Testis (tissue), 5 donors: ENCODE measurements at places on chromosomes 6 and 20.

DNA sequence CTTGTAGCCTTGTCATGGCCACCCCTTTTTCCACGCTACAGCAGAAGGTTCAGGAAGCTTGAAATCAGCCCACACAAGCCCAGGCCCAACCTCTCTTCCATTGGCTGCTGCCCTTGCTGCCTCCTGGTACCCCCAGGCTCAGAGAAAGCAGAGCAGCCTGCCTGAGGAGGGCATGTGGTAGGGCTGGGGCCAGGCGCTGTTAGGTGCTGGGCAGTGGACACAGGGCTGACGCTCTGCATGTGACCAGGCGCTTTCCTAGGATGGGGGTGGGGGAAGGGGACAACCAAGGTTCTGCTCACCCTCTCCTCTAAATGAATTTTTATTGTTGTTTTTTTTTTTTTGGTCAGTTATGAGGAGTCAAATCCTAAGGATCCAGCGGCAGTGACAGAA lies 36.3 kb upstream of the ID1 start:
- no peaks in the 10 kb centered on the region for H3K27me3 ChIP-seq
- H3K4me1 ChIP-seq = peaks cover 9% of the 10 kb centered on the region
- H3K36me3 ChIP-seq = no peaks in the 10 kb centered on the region

- no peaks in the 10 kb centered on the region for H3K4me1 ChIP-seq
- H3K4me3 ChIP-seq = no peak overlapping the region
- no peak overlapping the region for H3K27ac ChIP-seq
- no peaks in the 10 kb centered on the region for H3K36me3 ChIP-seq
Measured at GRCh38 chr6:4923081-4923480, 80.8 kb downstream of the RPP40 start.

- DNase-seq = peak; percentile 84
- H3K4me3 ChIP-seq = peak overlapping the region; percentile 73
- peak overlapping the region; percentile 90 for H3K27ac ChIP-seq
- H3K36me3 ChIP-seq = no peaks in the 10 kb centered on the region
Measured at GRCh38 chr6:30720738-30721197, 616 bp downstream of the TUBB start.

GRCh38 chr6:127073222-127073621 lies 45.2 kb upstream of the RSPO3 start:
- H3K36me3 ChIP-seq = no peaks in the 10 kb centered on the region
- H3K4me1 ChIP-seq = no peaks in the 10 kb centered on the region
- no peaks in the 10 kb centered on the region for H3K27me3 ChIP-seq
- H3K27ac ChIP-seq = no peak overlapping the region
- DNase-seq = no peak
- H3K4me3 ChIP-seq = no peak overlapping the region

DNA sequence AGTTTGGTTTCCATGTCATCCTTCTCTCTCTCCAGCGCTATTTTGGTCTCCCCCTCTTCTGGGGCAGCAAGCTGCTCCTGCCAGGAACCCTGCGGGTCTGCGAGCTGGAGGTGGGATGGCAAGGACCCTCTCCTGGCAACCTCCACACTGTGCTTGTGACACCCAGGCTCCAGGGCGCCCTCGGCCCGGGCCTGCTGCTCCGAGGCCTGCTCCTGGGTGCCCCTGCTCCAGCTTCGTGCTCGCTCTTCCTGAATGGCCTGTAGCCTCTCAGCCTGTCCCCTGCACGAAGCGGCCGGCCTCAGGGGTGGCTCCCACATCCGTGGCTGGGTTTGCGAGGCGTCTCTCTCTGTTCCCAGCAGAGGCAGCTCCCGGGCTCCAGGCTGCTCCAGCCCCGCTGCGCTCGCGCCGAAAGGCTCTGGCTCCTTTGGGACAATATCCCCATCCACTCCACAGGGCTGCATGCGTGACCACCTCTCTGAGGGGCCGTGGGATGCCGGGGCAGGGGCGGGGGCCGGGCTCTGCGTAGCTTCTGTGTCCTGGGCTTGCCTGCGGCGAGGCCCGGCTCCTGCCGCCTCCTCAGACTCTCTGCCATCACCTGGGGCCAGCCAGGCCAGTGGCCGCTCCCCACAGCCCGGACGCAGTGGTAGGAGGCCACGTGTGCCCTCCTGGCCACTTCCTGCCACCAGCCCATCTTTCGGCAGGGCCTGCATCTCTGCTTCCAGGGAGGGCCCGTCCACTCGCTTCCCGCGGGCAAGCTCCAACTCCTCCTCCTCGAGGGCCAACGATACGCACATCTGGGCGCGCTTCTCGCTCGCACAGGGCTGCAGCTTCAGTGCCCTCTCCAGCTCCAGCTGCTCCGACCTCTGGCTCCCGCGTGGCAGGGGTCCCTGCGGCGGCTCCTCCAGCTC lies 68.9 kb downstream of the GINS1 start:
- no peak overlapping the region for H3K27ac ChIP-seq
- no peaks in the 10 kb centered on the region for H3K27me3 ChIP-seq
- no peaks in the 10 kb centered on the region for H3K36me3 ChIP-seq
- no peak for DNase-seq
- no peaks in the 10 kb centered on the region for H3K4me1 ChIP-seq

GRCh38 chr6:149895833-149896271 lies 2.1 kb downstream of the RAET1E start:
- no peak overlapping the region for H3K27ac ChIP-seq
- peaks cover 15% of the 10 kb centered on the region for H3K4me1 ChIP-seq
- no peak overlapping the region for H3K4me3 ChIP-seq
- no peaks in the 10 kb centered on the region for H3K36me3 ChIP-seq
- no peak for DNase-seq

GRCh38 chr6:130978660-130979396 lies 84.2 kb downstream of the EPB41L2 start:
- peaks cover 30% of the 10 kb centered on the region for H3K4me1 ChIP-seq
- H3K4me3 ChIP-seq = no peak overlapping the region
- peak; percentile 27 for DNase-seq
- no peaks in the 10 kb centered on the region for H3K27me3 ChIP-seq
- H3K27ac ChIP-seq = no peak overlapping the region

GRCh38 chr20:33209789-33210188 lies 7.4 kb upstream of the BPIFA3 start:
- no peaks in the 10 kb centered on the region for H3K36me3 ChIP-seq
- H3K27ac ChIP-seq = no peak overlapping the region
- peaks cover 4% of the 10 kb centered on the region for H3K4me1 ChIP-seq
- no peaks in the 10 kb centered on the region for H3K27me3 ChIP-seq
- peak; percentile 85 for DNase-seq
- no peak overlapping the region for H3K4me3 ChIP-seq

DNA sequence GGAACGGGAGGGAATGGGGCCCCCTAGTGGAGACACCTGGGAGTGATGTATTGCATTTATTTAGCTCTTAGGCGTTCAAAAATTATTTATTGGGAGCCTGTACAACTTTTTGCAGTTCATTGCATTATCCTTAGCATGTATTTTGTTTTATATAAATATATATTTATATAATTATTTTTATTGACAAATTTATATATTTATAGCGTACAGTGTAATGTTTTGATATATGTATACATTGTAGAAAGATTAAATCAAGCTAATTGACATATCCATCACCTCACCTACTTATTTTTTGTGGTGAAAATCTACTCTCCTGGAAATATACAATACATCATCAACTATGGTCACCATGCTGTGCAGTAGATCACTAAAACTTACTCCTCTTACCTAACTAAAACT lies 975 bp downstream of the SIRT5 start:
- peaks cover 9% of the 10 kb centered on the region for H3K4me1 ChIP-seq
- no peaks in the 10 kb centered on the region for H3K36me3 ChIP-seq
- no peak for DNase-seq
- H3K27ac ChIP-seq = peak overlapping the region; percentile 95
- no peaks in the 10 kb centered on the region for H3K27me3 ChIP-seq

- H3K27me3 ChIP-seq = no peaks in the 10 kb centered on the region
- DNase-seq = no peak
- H3K4me1 ChIP-seq = no peaks in the 10 kb centered on the region
- H3K27ac ChIP-seq = no peak overlapping the region
Measured at GRCh38 chr6:50843842-50844241, 25.2 kb downstream of the TFAP2B start.

- no peaks in the 10 kb centered on the region for H3K36me3 ChIP-seq
- no peak overlapping the region for H3K4me3 ChIP-seq
- H3K27me3 ChIP-seq = no peaks in the 10 kb centered on the region
Measured at GRCh38 chr20:18363708-18364107, 75.4 kb downstream of the ZNF133 start.

DNA sequence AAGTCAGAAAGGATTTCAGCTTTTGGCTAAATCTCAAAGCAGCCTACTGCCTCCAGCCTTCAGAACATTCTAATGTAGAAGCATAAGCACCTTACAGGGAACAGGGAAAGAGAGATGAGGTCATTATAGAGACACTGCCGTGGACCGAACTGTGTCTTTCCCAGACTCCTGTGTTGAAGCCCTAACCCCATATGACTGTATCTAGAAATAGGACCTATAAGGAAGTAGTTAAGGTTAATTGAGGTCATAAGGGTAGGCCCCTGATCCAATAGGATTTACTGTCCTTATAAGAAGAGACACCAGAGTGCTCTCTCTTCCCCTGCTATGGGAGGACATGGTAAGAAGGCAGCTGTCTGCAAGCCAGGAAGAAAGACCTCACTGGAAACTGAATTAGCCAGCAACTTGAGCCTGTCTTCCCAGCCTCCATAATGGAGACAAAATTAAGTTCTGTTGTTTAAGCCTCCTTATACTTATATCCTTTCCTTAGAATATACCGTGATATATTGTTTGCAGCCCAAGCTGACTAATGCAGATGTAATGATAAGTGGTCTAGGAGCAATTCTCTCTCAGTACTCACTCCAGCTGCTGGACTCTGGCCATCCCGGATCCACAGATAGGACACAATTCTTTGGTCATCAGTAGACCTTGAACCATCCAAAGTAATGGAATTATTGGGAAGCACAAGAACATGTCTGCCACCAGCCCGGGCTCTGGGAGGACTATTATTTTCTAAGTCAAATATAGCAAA lies 71.4 kb downstream of the ALDH5A1 start:
- H3K27ac ChIP-seq = no peak overlapping the region
- no peaks in the 10 kb centered on the region for H3K27me3 ChIP-seq
- H3K4me1 ChIP-seq = no peaks in the 10 kb centered on the region
- DNase-seq = no peak
- no peak overlapping the region for H3K4me3 ChIP-seq

GRCh38 chr6:168708984-168709383 lies 268.0 kb downstream of the SMOC2 start:
- H3K4me1 ChIP-seq = no peaks in the 10 kb centered on the region
- DNase-seq = no peak
- H3K27me3 ChIP-seq = no peaks in the 10 kb centered on the region
- H3K36me3 ChIP-seq = no peaks in the 10 kb centered on the region

GRCh38 chr20:49280463-49281058 lies 2.7 kb upstream of the ZNFX1 start:
- no peak for DNase-seq
- H3K4me1 ChIP-seq = peaks cover 29% of the 10 kb centered on the region
- no peaks in the 10 kb centered on the region for H3K36me3 ChIP-seq
- no peak overlapping the region for H3K27ac ChIP-seq

GRCh38 chr6:132749111-132749510 lies 8.6 kb downstream of the VNN2 start:
- DNase-seq = no peak
- no peaks in the 10 kb centered on the region for H3K36me3 ChIP-seq
- no peak overlapping the region for H3K4me3 ChIP-seq
- no peaks in the 10 kb centered on the region for H3K27me3 ChIP-seq
- no peaks in the 10 kb centered on the region for H3K4me1 ChIP-seq
- H3K27ac ChIP-seq = no peak overlapping the region

GRCh38 chr6:138287144-138287955 lies 69.1 kb upstream of the PBOV1 start:
- peak; percentile 38 for DNase-seq
- no peak overlapping the region for H3K4me3 ChIP-seq
- no peak overlapping the region for H3K27ac ChIP-seq

GRCh38 chr6:37305841-37306425 lies 47.9 kb upstream of the RNF8 start:
- H3K27ac ChIP-seq = no peak overlapping the region
- DNase-seq = no peak
- H3K36me3 ChIP-seq = no peaks in the 10 kb centered on the region
- peaks cover 8% of the 10 kb centered on the region for H3K4me1 ChIP-seq
- H3K4me3 ChIP-seq = no peak overlapping the region

DNA sequence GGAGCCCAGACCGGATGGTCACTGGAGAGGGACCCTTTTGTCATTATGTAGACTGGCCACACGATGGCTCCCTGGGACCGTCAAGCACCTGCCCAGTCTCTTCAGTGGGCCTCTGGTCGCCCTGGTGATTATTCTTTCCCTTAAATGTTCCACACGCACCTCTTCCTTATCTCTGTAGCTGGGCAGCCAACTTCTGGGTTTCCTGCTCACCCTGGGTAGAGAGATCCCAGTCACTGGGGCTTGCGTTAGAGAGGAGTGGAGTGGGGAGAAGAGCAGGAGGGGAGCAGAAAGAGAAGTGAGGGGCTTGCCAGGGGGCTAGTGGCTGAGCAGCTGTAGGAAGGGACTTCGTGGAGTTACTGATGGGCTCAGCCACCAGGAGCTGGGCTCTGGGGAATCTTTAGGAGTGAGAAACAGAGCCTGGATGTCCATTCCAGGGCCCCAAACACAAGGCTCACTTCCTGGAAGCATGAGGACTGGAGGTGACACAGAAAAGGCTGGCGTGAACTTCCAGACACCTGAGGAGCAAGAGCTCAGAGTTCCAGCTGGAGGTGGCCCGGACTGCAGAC lies 150.1 kb downstream of the DHX35 start:
- no peak overlapping the region for H3K4me3 ChIP-seq
- DNase-seq = peak; percentile 56
- no peaks in the 10 kb centered on the region for H3K36me3 ChIP-seq

DNA sequence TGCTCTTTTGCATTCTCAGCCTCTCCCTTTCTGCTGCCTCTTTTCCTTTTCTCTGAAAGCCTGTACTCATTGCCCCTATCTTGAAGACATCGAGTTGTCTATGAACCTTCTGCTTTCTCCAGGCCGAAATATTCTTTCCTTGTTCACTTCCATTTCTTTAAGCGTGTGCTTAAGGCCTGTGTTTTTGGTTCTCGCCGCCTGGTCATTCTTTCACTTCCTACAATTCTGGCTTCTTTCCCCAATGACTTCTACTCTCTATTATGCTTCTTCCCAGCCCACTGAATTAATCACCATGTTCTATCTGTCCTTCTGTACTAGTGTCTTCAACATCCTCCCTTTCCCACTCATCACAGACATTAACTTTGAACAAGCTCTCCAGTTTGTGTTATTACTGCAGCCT lies 69.6 kb downstream of the C6orf52 start:
- no peaks in the 10 kb centered on the region for H3K27me3 ChIP-seq
- H3K4me1 ChIP-seq = no peaks in the 10 kb centered on the region
- no peak for DNase-seq

GRCh38 chr6:82989736-82990290 lies 75.8 kb downstream of the UBE3D start:
- H3K4me3 ChIP-seq = no peak overlapping the region
- no peaks in the 10 kb centered on the region for H3K36me3 ChIP-seq
- no peaks in the 10 kb centered on the region for H3K27me3 ChIP-seq
- H3K4me1 ChIP-seq = no peaks in the 10 kb centered on the region
- no peak for DNase-seq

GRCh38 chr6:121285041-121285440 lies 49.2 kb downstream of the TBC1D32 start:
- H3K36me3 ChIP-seq = no peaks in the 10 kb centered on the region
- H3K27me3 ChIP-seq = no peaks in the 10 kb centered on the region
- H3K4me1 ChIP-seq = no peaks in the 10 kb centered on the region
- H3K27ac ChIP-seq = no peak overlapping the region
